ENCODE measurements at places on chromosomes 12 and 14. TPM values are rescaled to one million over a fixed set of nuclear protein-coding genes. Genes with fewer than 3 reads are reported as not detected.

GRCh38 chr12:58413794-58414193 lies 472.4 kb downstream of the ATP23 start:
- H3K36me3 ChIP-seq, result no peaks in the 10 kb centered on the region
- H3K4me3 ChIP-seq, result no peak overlapping the region
- H3K27me3 ChIP-seq, result no peaks in the 10 kb centered on the region
- H3K27ac ChIP-seq, result peak overlapping the region; percentile 92

Gene RIPK3
- 11.9 TPM for total RNA-seq

DNA sequence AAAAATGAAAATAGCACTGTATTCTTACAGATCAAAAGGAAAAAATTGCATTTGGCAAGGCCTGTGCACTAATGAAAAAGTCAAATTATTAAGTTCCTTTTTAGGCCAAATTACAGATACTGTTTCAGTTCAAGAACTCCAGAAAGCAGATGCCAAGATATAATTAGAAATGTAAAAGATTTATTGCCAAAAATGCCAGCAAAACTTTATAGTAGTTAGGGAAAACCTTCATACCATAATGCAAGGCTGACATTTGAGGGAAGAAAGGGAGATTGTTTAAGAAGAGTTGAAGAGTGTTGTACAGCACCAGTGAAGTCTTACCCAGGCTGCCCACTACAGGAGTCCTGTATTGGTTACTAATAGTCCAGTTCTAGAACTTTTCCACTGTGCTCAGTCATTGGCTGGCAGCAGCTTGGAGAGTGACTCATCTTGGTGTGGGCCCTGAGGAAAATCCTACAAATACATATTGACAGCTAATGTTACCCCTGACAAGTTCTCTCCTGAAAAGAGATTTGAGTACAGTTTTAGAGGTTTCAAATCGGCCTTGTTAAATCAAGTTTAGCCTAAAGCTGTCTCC lies 600.4 kb downstream of the C12orf50 start:
- H3K4me1 ChIP-seq, result no peaks in the 10 kb centered on the region
- H3K27ac ChIP-seq, result no peak overlapping the region
- no peaks in the 10 kb centered on the region for H3K36me3 ChIP-seq
- peak; percentile 39 for DNase-seq
- no peak overlapping the region for H3K4me3 ChIP-seq

Gene TPPP2
- not detected for total RNA-seq

Gene KRT71
- total RNA-seq, result not detected

- no peak for DNase-seq
- H3K36me3 ChIP-seq, result no peaks in the 10 kb centered on the region
- H3K27me3 ChIP-seq, result peaks cover 8% of the 10 kb centered on the region
- no peak overlapping the region for H3K27ac ChIP-seq
Measured at GRCh38 chr14:69539631-69540410, 34.9 kb downstream of the CCDC177 start.

Gene ZNF891
- total RNA-seq, result 1.4 TPM

GRCh38 chr12:67237231-67237630 lies 31.9 kb upstream of the CAND1 start:
- H3K36me3 ChIP-seq, result no peaks in the 10 kb centered on the region
- DNase-seq, result no peak
- no peak overlapping the region for H3K27ac ChIP-seq
- H3K27me3 ChIP-seq, result no peaks in the 10 kb centered on the region

DNA sequence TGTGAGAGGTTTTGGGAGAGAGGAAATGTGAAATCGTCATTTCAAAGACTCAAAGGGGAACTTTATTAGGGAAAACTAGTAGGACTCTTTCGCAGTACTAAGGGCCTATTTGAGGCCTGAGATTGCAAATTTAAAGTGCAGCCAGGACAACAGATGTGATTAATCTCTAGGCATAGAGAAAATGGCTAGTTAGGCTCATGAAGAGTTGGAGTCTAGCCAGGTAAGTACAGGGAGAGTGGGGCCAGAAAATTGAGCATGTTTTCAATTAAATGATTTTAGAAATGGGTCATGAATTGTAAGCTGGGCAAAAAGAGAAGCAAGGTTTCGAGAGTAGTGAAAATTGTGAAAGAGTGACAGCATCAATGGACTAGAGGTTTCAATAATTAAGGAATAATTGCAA lies 91.9 kb upstream of the LMNTD1 start:
- H3K4me1 ChIP-seq, result peaks cover 5% of the 10 kb centered on the region
- DNase-seq, result no peak
- H3K4me3 ChIP-seq, result no peak overlapping the region
- H3K27ac ChIP-seq, result no peak overlapping the region
- no peaks in the 10 kb centered on the region for H3K36me3 ChIP-seq
- peaks cover 2% of the 10 kb centered on the region for H3K27me3 ChIP-seq

Gene LBHD2
- total RNA-seq, result not detected
